Heart left ventricle (tissue), 16 donors: ENCODE measurements at places on chromosomes 6 and 20.
A peak's percentile ranks its signal among the peaks of the same experiment; 100 is the strongest.

DNA sequence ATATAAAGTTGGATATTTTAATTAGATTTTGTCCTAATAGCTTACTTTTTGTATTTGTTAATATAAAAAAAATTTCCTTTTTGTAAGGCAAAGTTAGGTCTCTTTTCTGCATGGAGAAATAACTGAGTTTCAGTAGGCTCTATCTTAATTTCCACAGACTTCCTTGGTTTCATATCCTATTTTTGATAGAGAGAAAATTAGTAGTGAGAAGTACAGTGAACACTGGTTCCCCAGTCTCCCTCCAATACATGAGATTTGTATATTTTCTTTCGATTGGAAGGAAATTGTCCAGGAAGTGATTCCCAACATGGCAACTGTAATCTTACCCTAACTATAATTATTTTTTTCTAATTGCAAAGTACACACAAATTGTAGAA is 26.4 kb downstream of the TRIM27 start:
- H3K4me1 ChIP-seq = peaks cover 16% of the 10 kb centered on the region
- H3K27ac ChIP-seq = peak overlapping the region; percentile 93
- no peaks in the 10 kb centered on the region for H3K27me3 ChIP-seq
- peak overlapping the region; percentile 73 for H3K4me3 ChIP-seq

GRCh38 chr20:46279103-46279502 is 29.2 kb downstream of the CDH22 start:
- H3K36me3 ChIP-seq = no peaks in the 10 kb centered on the region
- DNase-seq = no peak
- H3K27ac ChIP-seq = no peak overlapping the region
- no peak overlapping the region for H3K4me3 ChIP-seq

DNA sequence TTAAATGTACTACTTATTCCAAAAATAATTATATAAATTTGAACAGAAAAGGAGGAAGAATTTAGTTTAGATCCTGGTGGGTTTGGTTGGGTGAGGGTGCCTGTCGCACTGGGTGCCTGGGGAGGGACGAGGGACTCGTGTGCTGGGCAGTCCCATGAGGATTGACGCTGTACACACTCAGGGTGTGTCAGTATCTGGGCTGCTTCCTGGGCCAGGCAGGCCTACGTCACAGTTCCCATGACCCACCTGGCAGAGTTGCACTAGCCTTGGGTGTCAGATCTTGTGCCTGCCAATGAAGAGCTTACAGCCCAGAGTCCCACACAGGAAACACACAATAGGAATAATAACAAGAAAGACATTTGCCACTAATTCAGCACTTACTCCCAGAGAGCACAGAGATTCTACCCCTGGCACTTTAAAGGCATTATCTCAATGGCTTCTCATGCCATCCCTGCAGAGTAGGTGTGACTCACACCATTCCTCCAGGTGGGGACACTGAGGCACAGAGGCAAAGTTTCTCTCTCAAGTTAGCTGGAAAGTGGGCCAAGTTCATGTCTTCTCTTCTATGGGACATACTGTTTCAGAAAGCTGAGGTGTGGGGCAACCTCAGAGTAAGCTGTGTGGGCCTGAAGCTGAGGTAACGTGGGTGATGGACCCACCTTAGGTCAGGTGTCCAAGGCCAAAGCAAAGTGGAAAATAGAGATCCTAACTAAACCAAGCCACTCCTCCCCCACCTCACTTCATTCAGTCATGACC is 1.3 kb upstream of the SDCBP2 start:
- peaks cover 43% of the 10 kb centered on the region for H3K4me1 ChIP-seq
- peak overlapping the region; percentile 99 for H3K27ac ChIP-seq
- H3K36me3 ChIP-seq = no peaks in the 10 kb centered on the region
- peak; percentile 89 for DNase-seq
- no peak overlapping the region for H3K4me3 ChIP-seq

DNA sequence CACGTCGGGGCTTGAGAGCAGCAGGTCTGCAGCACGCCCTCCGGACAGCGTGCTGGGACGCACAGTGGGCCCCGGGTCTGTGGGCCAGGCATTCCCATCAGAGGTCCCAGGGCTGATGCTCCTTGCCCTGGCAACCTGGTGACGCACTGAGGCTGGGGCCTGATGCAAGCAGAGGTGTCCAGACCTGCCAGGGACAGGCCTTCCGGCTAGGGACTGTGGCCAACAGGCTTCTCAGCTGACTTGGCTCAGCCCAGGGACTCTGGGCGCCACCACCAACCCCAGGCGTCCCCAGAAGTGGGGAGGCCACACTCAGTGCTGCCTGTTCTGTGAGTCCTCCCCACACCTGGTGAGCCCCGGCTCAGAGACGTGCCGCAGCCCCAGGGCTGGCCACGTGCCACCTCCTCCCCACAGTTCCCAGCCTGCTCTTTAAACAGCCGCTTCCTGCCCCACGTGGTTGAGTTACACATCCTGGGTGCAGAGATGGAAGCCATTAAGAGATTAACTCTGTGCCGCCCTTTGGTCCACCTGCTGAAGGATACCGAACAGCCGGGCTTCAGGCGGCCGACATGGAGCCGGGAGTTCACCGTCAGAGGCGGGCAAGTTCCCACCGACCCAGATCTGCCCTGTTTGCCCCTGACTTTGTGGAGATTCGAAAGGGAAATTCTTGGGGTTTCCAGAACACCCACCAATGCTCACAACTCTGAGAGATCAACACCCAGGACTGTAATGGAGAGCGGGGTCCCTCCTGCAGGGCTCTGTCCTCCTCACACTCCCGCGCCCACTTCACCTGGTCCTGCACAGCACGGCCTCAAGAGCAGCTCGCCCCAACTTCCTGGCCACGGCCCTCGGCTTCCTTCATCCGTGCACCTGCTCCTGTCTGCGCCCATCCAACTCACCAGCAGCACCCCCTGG is 37.6 kb upstream of the ZBP1 start:
- peak; percentile 65 for DNase-seq
- H3K4me1 ChIP-seq = peaks cover 9% of the 10 kb centered on the region
- H3K27me3 ChIP-seq = no peaks in the 10 kb centered on the region
- no peak overlapping the region for H3K4me3 ChIP-seq

GRCh38 chr6:156420172-156420993 is 356.8 kb upstream of the ARID1B start:
- no peaks in the 10 kb centered on the region for H3K27me3 ChIP-seq
- H3K36me3 ChIP-seq = no peaks in the 10 kb centered on the region
- H3K27ac ChIP-seq = peak overlapping the region; percentile 44
- H3K4me3 ChIP-seq = no peak overlapping the region
- no peaks in the 10 kb centered on the region for H3K4me1 ChIP-seq
- no peak for DNase-seq

- peak overlapping the region; percentile 83 for H3K4me3 ChIP-seq
- H3K27me3 ChIP-seq = no peaks in the 10 kb centered on the region
- no peaks in the 10 kb centered on the region for H3K4me1 ChIP-seq
- no peaks in the 10 kb centered on the region for H3K36me3 ChIP-seq
- peak overlapping the region; percentile 88 for H3K27ac ChIP-seq
Observed at GRCh38 chr20:25623225-25623735, 534 bp downstream of the NANP start.

- H3K4me3 ChIP-seq = no peak overlapping the region
- no peak overlapping the region for H3K27ac ChIP-seq
- no peaks in the 10 kb centered on the region for H3K36me3 ChIP-seq
- H3K4me1 ChIP-seq = no peaks in the 10 kb centered on the region
- no peaks in the 10 kb centered on the region for H3K27me3 ChIP-seq
Observed at GRCh38 chr20:25494506-25495188, 87.2 kb downstream of the GINS1 start.

- H3K27me3 ChIP-seq = no peaks in the 10 kb centered on the region
- DNase-seq = no peak
- no peaks in the 10 kb centered on the region for H3K4me1 ChIP-seq
- H3K27ac ChIP-seq = no peak overlapping the region
Observed at GRCh38 chr6:32779036-32779435, 15.7 kb upstream of the HLA-DQB2 start.

DNA sequence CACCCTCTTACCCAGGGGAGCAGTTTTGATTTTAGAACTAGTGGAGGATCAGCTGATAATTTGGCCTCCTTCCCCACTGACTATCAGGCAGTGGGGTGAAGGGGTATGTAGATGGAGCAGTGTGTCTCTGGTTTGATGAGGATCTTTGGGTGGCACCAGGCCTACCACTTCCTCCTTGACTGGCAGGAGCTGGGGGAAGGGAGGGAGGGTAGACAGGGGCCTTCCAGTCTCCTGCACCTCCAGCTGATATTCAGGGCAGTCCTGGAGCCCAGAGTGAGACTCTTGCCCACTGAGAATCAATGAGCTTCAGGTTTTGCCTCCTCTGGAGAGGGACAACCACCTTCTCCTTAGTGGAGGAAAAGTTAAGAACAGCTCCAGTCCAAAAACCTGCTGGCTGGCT is 3.2 kb downstream of the DEF6 start:
- peaks cover 2% of the 10 kb centered on the region for H3K36me3 ChIP-seq
- H3K4me1 ChIP-seq = peaks cover 86% of the 10 kb centered on the region
- H3K27me3 ChIP-seq = no peaks in the 10 kb centered on the region
- no peak overlapping the region for H3K4me3 ChIP-seq
